ENCODE measurements at places on chromosomes 11 and 22.
A peak's percentile ranks its signal among the peaks of the same experiment; 100 is the strongest.

DNA sequence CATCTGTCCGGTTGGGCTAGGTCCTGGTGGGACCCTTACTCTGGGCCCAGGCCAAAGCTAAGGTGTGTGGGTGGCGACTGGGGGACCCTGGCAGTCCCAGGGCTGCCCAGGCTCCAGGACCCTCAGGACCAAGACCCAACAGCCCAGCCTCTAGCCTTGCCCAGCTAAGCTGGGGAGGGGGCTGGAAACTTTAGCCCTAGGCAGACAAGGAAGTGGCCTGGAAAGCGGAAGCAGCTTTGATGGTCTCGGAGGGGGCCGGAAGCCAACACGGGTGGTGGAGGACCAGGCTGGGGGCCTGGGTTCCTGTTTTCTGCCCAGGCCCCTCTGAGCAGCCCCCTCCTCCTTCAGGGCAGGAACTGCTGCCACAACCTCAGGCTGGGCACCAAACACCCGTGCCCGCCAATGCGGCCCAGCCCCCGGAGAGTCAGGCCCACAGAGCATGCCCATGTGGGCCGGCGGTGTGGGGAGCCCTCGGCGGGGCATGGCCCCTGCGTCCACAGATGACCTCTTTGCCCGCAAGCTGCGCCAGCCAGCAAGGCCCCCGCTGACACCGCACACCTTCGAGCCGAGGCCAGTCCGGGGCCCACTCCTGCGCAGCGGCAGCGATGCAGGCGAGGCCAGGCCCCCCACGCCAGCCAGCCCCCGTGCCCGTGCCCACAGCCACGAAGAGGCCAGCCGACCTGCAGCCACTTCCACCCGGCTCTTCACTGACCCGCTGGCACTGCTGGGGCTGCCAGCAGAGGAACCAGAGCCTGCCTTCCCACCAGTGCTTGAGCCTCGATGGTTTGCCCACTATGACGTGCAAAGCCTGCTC is 2.8 kb downstream of the SIPA1 start:
- no peak for DNase-seq

DNA sequence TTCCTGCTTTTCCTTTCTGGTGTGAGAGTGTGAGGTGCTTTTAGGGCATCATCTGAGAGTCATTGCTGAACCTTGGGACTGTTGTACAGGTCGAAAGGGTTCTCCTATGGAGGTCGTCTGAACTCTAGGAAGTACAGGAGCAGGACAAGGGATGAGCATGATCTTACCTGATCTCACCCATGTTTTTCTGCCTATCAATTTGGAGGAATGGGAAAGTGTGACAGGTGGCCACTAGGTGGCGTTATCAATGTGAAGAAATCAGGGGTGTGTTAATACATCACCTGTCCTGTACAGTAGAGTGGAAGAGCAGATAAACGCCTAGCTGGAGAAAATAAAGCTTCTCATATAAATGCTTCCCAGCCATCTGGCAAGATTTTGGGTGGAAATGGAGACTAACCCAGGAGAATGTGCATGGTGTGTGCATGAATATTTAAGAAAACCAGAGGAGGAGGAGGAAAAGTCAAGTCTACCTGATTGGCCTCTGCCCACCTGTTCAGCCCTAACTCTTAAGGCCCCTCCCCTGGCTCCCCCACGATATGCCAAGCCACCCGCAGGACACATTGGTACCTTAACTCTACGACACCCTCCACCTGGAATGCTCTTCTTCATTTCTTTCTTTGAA is 72.0 kb upstream of the NARS2 start:
- DNase-seq, result peak; percentile 34

GRCh38 chr22:19678949-19679521 is 35.3 kb upstream of the SEPTIN5 start:
- DNase-seq, result no peak

- no peak for DNase-seq
These were observed 56.1 kb downstream of the ATM start for GRCh38 chr11:108278954-108279353.

DNA sequence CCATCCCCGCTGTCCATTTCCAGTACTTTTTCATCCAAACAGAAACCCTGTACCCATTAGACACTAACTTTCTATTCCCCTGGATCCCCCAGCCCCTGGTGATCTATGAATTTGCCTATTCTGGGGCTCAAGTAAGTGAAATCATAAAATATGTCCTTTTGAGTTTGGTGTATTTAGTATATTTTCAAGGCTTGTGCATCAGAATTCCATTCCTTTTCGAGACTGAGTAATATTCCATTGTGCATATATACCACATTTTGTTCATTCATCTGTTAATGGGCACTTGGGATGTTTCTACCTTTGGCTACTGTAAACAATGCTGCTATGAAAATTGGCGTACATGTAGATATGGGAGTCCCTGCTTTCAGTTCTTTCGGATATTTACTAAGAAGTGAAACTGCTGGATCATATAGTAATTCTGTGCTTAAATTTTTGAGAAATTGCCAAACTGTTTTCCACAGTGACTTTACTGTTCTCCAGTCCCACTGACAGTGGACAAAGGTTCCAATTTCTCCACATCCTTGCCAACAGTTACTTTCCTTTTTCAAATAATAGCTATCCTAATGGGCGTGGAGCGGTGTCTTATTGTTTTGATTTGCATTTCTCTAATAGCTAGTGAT is 16.1 kb downstream of the APLP2 start:
- no peak for DNase-seq

DNA sequence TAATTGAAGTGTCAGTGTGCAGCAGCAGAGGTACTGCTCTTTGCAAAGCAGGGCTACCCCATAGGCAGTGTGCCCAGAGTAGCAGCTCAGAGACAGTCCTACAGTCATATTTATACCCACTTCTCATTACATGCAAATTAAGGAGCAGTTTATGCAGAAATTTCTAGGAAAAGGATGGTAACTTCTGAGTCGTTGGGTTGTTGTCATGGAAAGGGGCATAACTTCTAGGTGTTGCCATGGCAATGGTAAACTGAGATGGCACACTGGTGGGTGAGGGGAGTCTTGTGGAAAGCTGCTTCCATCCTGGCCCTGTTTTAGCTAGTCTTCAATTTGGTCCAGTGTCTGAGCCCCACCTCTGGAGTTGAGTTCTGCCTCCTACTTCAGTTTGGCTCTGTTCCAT is 77.4 kb downstream of the MN1 start:
- no peak for DNase-seq

DNA sequence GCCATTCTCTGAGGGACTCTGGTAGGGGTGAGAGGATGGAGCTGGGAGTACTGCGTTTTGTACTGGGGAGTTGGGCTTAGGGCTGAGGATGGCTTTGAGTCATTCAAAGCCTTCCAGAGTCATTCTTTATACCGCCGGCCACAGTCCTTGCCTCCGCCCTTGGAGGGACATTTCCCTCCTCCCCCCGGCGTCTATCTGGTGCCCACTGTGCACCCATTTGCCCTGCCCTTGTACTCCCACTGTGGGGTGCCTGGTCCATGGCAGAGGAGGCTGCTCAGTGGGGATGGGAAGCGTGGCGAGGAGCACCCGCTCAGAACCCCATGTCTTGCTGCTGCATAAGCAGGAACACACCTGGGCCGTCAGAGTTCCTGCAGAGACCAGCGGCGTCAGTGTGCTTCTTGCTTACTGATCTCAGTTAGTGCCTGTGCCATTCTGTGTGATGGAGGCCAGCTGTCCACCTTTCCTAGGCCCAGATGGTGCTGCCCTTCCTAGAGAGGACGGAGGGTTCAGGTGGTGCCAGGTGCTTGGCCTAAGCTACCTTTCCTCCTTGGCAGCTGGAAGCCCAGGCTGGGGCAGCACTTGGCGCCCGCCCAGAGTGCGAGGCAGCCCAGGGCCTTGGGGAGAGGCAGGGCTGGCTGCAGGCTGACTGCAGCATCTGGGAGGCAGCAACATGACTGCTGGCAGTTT is 23.3 kb upstream of the TMEM191C start:
- DNase-seq, result no peak

DNA sequence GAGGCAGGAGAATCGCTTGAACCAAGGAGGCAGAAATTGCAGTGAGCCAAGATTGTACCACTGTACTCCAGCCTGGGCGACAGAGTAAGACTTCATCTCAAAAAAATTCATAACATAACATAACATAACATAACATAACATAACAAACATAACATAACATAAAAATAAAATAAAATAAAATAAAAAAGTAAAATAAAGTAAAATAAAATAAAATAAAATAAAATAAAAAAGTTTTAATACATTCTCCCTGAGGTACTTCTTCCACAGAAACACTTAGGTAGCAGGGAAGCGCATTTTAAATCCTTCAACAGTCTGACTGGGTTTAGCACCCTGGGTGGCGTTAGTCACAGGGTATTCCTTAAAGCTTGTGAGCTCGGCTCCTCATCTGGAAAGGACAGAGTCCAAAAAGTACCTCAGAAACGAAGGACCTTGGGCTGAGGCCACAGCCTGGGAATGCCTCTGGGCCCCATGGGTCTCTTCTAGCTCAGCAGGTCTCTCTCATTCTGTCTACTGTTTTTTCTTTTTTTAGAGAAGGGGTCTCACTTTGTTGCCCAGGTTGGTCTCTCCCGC is 41.7 kb downstream of the MICAL3 start:
- DNase-seq, result no peak

DNA sequence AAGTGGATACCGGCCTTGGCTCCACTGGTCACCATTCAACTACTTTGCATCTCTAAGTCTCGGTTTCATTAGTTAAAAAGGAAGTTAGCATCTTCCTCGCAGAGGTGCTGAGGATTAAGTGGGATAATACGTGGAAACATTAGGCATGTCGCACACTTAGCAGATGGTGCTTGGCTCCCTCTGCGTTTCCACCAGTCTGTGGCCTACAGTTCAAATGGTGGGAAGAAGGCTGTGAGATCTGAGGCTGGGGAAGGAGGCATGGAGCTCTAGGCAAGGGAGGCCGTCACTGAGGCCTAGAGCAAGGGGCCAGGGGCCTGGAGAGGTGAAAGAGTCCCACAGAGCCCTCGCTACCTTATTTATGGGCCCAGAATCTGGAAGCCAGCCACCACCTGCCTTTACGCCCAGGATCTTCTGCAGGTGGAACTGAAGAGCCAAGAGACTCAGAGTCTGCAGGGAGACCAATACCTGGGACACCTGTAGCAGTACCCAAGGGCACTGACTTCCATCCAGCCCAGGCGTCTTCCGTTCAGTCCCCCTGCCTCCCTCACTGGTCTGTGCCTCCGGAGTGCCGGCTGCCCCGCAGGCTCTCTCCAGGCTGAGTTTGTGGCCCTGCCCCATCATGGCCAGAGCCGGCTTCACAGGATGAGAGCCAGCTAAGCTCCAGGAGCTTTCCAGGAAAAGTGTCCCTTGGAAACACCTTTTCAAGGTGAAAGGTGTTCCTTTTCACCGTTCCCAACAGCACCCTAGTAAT is 66.1 kb upstream of the A4GALT start:
- no peak for DNase-seq

- no peak for DNase-seq
These were observed 19.8 kb upstream of the CDON start for GRCh38 chr11:126082251-126083109.

DNA sequence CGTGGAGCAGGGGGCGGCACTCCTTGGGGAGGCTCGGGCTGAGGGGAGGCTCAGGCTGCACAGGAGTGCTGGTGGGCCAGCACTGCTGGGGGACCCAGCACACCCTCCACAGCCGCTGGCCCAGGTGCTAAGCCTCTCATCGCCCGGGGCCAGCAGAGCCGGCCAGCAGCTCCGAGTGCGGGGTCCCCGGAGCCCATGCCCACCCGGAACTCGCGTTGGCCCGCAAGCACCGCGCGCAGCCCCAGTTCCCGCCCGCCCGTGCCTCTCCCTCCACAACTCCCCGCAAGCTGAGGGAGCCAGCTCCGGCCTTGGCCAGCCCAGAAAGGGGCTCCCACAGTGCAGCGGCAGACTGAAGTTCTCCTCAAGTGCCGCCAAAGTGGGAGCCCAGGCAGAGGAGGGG is 2266.8 kb downstream of the LRRC4C start:
- no peak for DNase-seq

- no peak for DNase-seq
These were observed 82.3 kb upstream of the EED start for GRCh38 chr11:86162239-86162638.

- DNase-seq, result no peak
These were observed 12.5 kb downstream of the APLNR start for GRCh38 chr11:57224537-57224936.

- no peak for DNase-seq
These were observed 96.9 kb upstream of the RTL6 start for GRCh38 chr22:44594951-44595350.
